ENCODE measurements at places on chromosomes 5 and 9.

GRCh38 chr9:32986971-32987370 lies 14.5 kb downstream of the APTX start:
- DNase-seq: no peak

GRCh38 chr9:70609542-70610286 lies 195.3 kb upstream of the KLF9 start:
- DNase-seq: peak; percentile 59

- DNase-seq: no peak
Measured at GRCh38 chr5:112396430-112396829, 22.6 kb downstream of the EPB41L4A start.

DNA sequence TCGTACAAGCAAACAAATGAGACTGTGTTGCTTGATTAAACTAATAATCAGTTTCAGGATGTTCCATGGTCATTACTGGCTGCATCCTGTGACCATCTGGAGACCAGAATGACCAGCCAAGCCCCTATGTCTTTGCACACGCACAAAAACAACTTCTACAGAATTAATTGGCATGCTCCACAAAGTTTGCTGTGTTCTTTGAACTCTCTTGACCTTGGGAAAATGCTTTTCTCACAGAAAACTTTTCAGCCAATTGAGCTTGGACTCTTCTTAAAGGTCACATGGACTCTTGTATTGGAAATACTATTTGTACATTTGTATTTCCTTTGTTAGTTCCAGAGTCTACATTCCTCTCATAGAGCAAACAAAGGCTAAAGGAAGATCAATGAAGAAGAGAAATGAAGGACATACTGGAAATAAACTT lies 147.8 kb downstream of the ARRDC3 start:
- no peak for DNase-seq

- no peak for DNase-seq
Measured at GRCh38 chr5:86613455-86613854, 4.3 kb upstream of the COX7C start.

GRCh38 chr5:168822745-168823281 lies 243.6 kb upstream of the PANK3 start:
- no peak for DNase-seq

GRCh38 chr9:6777213-6777902 lies 19.6 kb downstream of the KDM4C start:
- DNase-seq: no peak

DNA sequence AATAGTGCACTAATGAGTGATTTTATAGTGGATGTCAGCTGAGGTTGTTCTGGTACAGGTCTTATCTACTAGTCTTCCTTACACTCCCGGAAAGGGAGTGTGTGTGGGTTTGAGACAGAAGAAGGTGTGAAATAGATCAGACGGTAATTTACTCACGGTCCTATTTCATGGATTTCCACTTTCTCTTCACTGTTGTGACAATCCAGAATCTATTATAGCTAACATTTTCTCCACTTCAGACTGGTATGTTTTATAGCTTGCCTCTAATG lies 7.0 kb upstream of the C9 start:
- DNase-seq: no peak

DNA sequence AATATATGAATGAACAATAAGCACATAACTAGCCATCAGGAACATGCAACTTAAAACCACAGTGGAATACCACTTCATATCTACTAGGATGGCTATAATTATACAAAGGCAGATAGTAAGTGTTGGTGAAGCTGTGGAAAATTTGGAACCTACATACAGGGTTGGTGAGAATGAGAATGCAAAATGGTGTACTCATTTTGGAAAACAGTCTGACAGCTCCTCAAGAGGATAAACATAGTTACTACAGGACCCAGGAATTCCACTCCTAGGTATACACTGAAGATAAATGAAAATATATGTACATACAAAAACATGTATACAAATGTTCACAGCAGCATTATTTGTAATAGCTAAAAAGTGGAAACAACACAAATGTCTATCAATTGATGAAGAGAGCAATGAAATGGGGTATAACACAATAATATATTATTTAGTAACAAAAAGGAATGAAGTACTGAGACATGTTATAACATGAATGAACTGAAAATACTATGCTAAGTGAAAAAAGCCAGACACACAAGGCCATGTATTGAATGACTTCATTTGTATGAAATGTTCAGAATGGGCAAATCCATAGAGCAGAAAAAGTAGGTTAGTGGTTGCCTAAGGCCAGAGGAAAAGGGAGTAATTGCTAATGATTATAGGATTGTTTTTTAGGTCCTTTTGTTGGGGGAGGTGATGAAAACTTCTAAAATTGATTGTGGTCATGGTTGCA lies 31.2 kb upstream of the CDK5RAP2 start:
- DNase-seq: no peak

DNA sequence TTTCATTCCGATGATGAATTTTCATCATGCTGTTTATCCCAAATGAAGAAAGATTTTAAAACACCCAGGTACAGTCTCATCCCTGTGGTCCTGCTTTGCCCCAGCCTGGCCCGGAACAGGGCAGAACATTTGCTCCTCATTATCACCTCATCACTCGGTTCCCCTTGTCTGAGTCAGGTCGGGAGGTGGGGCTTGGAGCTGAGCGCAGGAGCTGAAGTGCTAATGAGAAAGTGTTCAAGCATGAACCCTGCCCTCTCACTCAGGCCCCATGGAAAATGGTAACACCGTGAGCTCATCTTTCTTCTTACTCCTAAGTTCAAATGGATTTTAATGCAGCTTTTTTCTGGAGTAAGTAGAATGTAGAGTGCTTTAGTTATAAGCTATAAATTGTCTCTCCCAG lies 466.2 kb downstream of the KDM4C start:
- no peak for DNase-seq

DNA sequence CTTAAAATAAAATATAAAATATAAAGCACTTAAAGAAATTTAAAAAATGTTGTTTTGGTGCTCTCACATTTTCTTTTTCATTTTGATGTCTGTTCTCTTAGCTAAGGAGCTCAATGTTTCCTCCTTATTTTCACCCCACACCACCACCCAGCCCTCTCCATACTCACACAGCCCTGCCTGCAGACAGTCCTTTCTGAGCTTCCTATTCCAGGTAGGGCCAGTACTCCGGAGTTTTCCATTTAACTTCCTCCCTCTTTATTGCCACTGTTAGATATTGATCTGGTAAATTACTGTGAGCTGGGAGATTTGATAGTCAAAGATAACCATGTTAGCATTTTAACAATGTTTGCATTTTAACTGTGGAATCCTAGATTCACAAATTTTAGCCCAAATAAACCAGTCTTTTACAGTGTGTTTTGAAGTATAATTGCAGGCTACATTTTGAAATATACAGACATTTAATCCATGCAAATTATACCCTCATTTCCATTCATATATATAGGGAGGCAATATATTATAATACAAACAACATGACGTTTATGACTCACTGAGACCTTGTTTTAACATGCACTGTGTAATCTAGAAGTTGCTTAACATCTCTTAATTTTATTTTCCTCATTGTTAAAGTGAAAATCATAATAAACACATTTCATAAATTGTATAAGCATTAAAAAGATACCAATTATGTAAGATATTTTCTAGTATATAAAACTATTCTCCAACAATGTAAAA lies 927.1 kb downstream of the NR2F1-AS1 start:
- no peak for DNase-seq

DNA sequence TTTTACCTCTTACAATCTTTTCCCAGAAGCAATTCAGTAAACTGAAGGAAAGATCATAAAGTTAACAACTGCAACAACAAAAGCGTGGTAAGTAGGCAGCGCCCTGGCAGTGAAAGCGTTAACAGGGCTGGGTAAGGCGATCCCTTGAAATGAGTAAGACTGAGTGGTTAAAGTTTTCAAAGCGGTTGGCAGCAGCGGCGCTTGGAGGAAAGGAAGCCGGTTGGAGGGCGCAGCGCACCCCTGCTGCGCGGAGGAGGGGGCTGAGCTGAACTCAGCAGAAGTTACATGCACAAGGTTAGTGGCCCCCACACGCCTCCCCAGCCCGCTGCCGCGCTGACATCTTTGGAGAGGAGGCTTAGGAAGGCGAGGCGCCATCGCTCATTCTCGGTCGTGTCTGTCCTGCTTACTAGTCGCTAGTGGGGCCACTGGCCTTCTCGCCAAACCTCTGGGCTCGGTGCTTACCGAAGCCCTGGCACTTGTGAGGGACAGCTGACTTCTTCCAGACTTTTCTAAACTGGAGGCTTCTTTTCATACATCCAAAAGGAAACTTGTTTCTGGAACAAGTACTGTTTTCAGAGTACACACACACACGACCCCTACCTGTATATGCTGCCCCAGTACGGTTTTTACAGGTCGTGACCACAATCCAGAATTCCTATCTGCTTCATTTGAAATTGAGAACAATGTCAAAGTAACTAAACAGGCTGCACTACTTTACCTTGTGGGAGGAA lies at the start of gene SH3RF2:
Gene SH3RF2 (plus strand): TSS at position 178 of the 731 bp plus-strand sequence. CDS start 1,351 bp downstream, outside the sequence.
- DNase-seq: no peak

Data from fibroblast of skin of left biceps (primary cell).